Stimulated activated CD8-positive, alpha-beta memory T cell treated with anti-CD3 and anti-CD28 coated beads, Interleukin-4, amount 100 ng/mL, for 24 hours (primary cell): ENCODE measurements at places on chromosomes 16 and 17.

DNA sequence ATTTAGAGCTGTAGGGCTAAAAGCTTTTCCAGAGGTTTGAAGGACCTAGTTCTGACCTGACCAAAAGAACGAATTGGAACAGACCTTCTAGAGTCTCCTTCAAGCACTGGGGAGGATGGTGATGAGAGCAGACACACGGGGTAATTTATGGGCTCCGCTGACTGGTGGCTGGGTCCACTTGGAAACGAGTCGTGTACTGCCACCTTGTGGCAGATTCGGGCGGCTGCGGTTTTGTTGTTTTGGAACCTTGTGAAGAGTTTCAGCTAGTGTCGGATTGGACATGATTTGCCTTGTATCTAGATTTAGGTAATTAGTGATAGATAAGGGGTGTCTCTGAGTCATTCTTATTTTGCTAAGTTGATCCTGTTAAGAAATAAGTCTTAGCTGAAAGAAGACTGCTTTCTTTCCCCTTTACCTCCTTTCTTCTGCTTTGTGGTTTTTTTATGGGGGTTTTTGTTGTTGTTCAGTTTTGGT, 98.9 kb downstream of the AATF start:
- peak; percentile 63 for DNase-seq

DNA sequence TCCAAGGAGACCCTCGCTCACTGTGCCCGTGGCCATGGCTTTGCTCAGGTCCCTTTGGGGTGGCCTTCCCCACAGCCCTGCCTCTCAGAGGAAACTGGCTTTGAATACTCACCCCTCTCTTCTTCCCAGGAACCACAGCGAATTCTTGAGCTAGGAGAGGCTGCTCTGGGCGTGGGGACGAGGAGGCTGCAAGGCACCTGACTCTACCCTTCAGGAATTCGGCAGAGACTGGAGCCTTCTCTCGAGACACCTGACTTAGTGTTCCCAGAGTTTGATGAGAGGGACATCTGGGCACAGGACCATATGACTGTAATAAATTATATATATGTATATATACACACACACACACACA, 6.2 kb downstream of the LLGL2 start:
- DNase-seq, result no peak

- DNase-seq, result no peak
These were observed 88.0 kb downstream of the CMIP start for GRCh38 chr16:81532491-81533174.

- no peak for DNase-seq
These were observed 109.2 kb downstream of the C16orf95 start for GRCh38 chr16:87207965-87208364.

DNA sequence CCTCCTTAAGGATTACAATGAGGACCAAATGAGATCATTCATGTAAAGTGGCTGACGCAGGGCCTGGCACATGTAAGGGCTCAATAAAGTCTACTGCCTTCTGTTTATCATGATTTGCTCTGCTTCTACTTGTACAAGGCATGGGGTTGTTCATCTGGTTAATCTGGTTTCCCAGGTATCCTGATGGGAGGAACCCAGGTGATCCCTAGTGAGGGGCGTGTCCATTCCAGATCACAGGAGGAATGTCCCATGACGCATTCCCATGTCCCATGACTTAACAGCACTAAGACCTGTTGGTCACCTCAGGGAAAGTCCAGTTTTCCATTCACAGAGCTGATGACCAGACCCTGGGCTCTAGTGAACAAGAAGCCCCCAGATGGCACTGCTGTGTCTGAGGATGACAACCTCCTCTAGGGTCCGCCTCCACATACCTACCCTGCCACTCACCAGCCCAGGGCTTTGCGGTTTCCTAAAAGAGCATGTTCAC, 11.5 kb upstream of the TPPP3 start:
- DNase-seq, result no peak

GRCh38 chr16:65336160-65336559, 214.3 kb upstream of the CDH11 start:
- no peak for DNase-seq
